ENCODE measurements at places on chromosomes 13 and 19. TPM values are rescaled to one million over a fixed set of nuclear protein-coding genes. Genes with fewer than 3 reads are reported as not detected.

GRCh38 chr19:38304866-38305429 is 897 bp downstream of the C19orf33 start:
- H3K4me3 ChIP-seq, result no peak overlapping the region
- DNase-seq, result no peak
- H3K4me1 ChIP-seq, result no peaks in the 10 kb centered on the region
- H3K27ac ChIP-seq, result no peak overlapping the region
- no peaks in the 10 kb centered on the region for H3K27me3 ChIP-seq

- no peak for DNase-seq
- H3K27ac ChIP-seq, result no peak overlapping the region
- H3K27me3 ChIP-seq, result peaks cover 10% of the 10 kb centered on the region
- H3K4me3 ChIP-seq, result no peak overlapping the region
- peaks cover 4% of the 10 kb centered on the region for H3K36me3 ChIP-seq
- H3K4me1 ChIP-seq, result peaks cover 30% of the 10 kb centered on the region
Measured at GRCh38 chr19:45879055-45879454, 6.9 kb downstream of the IRF2BP1 start.

Gene OR4F17
- not detected for total RNA-seq

Gene SPC24
- total RNA-seq, result 38.8 TPM

Gene ZNF506
- total RNA-seq, result 13.2 TPM

GRCh38 chr19:4301590-4302242 is 473 bp downstream of the TMIGD2 start:
- H3K27ac ChIP-seq, result peak overlapping the region; percentile 79
- no peaks in the 10 kb centered on the region for H3K27me3 ChIP-seq
- peaks cover 3% of the 10 kb centered on the region for H3K36me3 ChIP-seq
- peak overlapping the region; percentile 74 for H3K4me3 ChIP-seq

GRCh38 chr13:99003851-99004471 is 26.1 kb upstream of the DOCK9 start:
- no peak for DNase-seq
- H3K4me1 ChIP-seq, result peaks cover 46% of the 10 kb centered on the region
- no peaks in the 10 kb centered on the region for H3K36me3 ChIP-seq
- H3K27me3 ChIP-seq, result no peaks in the 10 kb centered on the region

Gene DGKH
- total RNA-seq, result 15.1 TPM

- no peaks in the 10 kb centered on the region for H3K36me3 ChIP-seq
- no peak overlapping the region for H3K4me3 ChIP-seq
- no peaks in the 10 kb centered on the region for H3K4me1 ChIP-seq
- DNase-seq, result no peak
- no peaks in the 10 kb centered on the region for H3K27me3 ChIP-seq
Measured at GRCh38 chr19:17652627-17653026, 35.5 kb downstream of the UNC13A start.

DNA sequence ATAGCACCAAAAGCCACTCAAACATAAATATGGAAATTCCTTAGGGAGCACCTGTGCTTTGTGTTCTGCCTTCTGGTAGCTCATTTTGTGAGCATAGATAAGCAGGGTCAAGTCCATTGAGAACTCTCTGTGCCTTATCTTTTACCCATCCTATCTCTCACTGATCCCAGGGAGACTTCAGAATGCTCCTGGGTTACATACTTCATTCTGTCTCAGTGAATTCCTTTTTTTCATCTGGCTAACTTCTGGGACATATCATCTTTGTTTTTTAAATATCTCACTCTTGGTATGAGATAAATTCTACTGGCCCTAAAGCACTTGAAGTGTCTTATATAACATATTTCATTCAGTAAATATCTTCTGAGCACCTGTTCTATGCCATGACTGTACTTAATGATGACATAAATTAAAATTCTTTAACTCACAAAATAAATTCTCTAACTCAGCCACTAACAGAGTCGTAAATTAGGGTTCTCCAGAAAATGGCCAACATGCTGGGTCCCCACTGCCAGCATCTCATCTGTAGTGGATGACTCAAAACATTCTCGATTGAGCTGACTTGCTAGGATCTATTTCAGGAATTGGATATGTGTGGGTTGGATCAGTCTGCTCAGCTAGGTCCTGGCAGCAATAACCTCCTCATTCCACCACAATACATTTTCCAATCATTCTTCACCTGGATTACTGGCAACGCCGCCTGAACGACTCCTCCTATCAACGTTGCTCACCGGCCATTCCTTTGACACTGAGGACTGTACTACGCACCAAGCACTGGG is 170.2 kb downstream of the FOXO1 start:
- H3K27me3 ChIP-seq, result no peaks in the 10 kb centered on the region
- no peak overlapping the region for H3K27ac ChIP-seq

Gene PCSK4
- 2.1 TPM for total RNA-seq

- peaks cover 6% of the 10 kb centered on the region for H3K27me3 ChIP-seq
- H3K4me3 ChIP-seq, result no peak overlapping the region
- no peaks in the 10 kb centered on the region for H3K36me3 ChIP-seq
Measured at GRCh38 chr13:27353166-27353583, 71.2 kb upstream of the GTF3A start.

Gene FGF22
- not detected for total RNA-seq

Gene AMH
- 4.3 TPM for total RNA-seq

DNA sequence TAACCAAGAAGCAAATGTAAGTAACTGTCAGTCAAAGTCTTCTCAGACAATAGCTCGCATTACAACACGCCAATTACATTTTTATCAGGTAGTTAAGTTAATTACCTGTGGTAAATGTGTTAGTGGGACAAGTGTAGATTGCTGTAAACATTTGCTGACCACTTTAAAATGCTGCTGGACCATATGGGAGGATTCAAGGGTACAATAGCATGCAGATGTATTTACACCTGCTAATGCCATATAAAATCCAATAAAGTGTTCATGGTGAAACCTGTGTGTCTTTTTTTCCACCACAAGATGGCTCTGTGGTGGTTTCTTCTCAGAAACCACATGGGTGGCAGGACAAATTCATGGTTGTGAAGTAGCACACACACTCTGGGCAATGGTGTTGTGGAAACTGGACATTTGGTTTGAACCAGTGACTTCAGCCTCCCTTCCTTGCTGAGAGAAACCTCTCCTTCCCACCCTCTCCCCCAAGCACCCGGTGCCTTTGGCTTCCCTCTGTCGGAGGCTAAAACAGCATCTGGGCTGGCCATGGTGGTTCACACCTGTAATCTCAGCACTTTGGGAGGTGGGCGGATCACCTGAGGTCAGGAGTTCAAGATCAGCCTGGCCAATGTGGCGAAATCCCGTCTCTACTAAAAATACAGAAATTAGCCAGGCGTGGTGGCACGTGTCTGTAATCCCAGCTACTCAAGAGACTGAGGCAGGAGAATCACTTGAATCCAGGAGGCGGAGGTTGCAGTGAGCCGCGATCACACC is 18.1 kb upstream of the GTF3A start:
- H3K27ac ChIP-seq, result no peak overlapping the region
- peak; percentile 25 for DNase-seq
- peaks cover 8% of the 10 kb centered on the region for H3K4me1 ChIP-seq
- H3K4me3 ChIP-seq, result no peak overlapping the region
- no peaks in the 10 kb centered on the region for H3K36me3 ChIP-seq

Measured in activated T-helper 2 cell treated with anti-CD3 and anti-CD28 coated beads, Interferon-gamma antibody, Interleukin-2, Interleukin-4, amounts not matched to agents 10 μg/mL and 5 μg/mL and 100 μg/mL, durations not matched to agents 14 hours and 24 hours and 36 hours (primary cell).